ENCODE measurements at places on chromosomes 7 and 10.
A peak's percentile ranks its signal among the peaks of the same experiment; 100 is the strongest.

DNA sequence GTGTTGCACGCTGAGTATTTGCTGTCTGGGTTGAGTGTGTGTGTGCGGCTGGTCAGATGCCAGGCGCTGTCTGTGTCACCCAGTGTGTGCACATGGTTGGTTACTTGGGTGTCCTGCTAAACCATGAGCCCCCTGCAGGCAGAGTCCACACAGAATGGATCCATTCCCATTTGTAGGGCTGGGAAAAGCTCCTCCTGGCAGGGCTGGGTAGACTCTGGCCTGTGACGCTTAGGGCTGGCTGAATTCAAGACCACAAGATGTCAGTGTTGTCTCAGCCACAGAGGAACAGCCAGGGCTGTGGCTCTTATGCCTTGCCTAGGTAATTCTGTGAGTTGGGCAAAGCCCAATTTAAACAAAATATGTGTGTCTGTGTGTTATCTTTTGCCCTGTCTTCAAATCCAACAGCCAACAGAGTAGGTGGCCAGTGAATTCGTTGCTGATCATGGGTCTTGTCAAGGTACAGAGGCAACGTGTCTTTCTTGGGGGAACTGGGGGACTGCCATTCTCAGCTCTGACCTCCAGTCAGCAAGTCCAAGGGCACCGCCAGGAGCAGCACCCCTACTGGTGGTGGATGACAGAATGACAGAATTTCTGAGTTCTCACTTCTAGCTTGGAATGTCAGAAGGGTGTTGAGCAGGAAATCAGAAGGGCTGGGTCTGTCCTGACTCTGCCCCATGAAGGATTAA, 285.1 kb downstream of the CCSER2 start:
- no peak for DNase-seq

GRCh38 chr7:5831196-5831595, 49.4 kb upstream of the OCM start:
- DNase-seq: no peak

GRCh38 chr10:68212721-68213352, 19.1 kb downstream of the ATOH7 start:
- DNase-seq: no peak

- DNase-seq: peak; percentile 62
Observed at GRCh38 chr10:29998142-29998808, 61.1 kb downstream of the JCAD start.

All from effector CD4-positive, alpha-beta T cell (primary cell).